ENCODE measurements at places on chromosomes 1 and 21. TPM values are rescaled to one million over a fixed set of nuclear protein-coding genes. Genes with fewer than 3 reads are reported as not detected.

ADORA1 gene
- total RNA-seq: 0.32 TPM

LAMC2 gene
- total RNA-seq: 1.7 TPM

- DNase-seq: no peak
These were observed 469.5 kb upstream of the VAMP3 start for GRCh38 chr1:7301664-7301981.

- DNase-seq: no peak
These were observed 57.5 kb downstream of the KIAA0319L start for GRCh38 chr1:35499652-35500176.

DNA sequence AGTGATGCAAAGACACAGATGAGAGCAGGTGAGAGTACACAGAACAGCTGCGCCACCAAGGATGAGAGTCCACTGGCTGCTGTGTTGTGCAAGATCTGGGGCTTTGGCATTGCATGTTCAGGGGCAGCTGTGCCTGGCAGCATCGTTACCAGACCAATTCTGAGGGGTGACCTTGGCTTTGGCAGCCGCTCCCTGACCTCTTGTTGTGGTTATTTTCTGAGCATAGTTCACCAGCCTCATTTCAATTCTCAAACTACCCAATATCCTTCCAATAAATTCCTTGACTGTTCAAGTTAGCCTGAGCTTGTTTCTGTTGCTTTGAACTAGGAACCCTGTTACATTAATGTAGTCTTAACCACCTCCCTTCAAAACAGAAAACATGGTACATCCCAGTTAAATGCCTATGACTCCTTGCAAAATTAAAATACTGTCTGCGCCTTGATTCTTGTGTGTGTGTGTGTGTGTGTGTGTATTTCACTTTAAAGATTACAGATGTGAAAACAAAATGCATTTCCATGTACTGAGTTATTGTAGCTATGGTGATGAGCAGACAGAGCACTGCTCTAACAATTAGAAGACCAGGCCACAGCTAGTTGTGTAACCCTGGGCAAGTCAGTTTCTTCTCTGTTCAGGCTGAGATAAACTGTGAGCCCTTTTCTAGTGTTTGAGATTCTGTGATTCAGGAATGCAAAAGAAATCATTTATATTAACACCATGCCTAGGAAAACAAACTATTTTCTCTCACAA lies 106.3 kb upstream of the GUCA2B start:
- no peak for DNase-seq

PEF1 gene
- total RNA-seq: 55.5 TPM

SPRR2F gene
- not detected for total RNA-seq

RUNX3 gene
- total RNA-seq: 5.0 TPM

- no peak for DNase-seq
These were observed 7.7 kb downstream of the HSD3B2 start for GRCh38 chr1:119422631-119423030.

GRCh38 chr1:77888081-77888780 lies at the start of gene NEXN:
Gene NEXN, plus strand, starts transcription at chr1:77888624. Its CDS starts 27,483 bp downstream, at chr1:77916107.
- DNase-seq: peak; percentile 94

GRCh38 chr1:233005156-233005555 lies 54.7 kb downstream of the NTPCR start:
- DNase-seq: no peak

NADK gene
- total RNA-seq: 63.5 TPM

DNA sequence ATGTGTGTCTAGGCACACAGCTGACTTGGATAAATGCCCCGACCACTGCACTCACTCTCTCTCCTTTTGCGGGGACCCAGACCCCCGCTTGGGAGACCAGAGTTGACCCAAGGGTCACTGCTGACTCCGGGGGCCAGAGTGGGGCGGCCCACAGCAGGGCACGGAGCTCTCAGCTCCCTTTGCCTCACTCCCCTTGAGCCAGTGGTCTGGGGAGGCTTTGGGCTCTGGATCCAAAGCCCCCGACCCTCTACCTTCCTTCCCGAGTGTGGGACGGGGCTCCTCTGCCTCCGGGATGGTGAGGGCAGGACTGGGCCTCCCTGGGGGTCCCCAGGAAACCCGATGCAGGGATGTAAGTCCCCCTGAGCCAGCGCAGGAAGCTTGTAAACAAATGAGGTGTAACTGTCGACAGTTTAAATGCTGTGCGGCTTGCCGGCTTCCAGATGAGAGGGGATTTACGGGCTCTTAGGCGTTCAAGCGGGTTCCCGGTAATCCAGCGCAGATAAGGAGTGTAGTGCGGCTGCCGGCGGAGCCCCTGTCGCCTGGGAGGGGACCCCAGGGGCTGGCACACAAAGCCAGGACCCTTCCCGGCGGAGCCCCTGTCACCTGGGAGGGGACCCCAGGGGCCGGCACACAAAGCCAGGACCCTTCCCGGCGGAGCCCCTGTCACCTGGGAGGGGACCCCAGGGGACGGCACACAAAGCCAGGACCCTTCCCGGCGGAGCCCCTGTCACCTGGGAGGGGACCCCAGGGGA lies 7.4 kb downstream of the ACTRT2 start:
- DNase-seq: peak; percentile 71

OR2L3 gene
- total RNA-seq: not detected

GRCh38 chr1:93244298-93245069 lies 64.0 kb downstream of the CCDC18 start:
- no peak for DNase-seq

HSD3B1 gene
- not detected for total RNA-seq

- no peak for DNase-seq
These were observed 664 bp downstream of the SLAMF1 start for GRCh38 chr1:160646180-160646579.

DNA sequence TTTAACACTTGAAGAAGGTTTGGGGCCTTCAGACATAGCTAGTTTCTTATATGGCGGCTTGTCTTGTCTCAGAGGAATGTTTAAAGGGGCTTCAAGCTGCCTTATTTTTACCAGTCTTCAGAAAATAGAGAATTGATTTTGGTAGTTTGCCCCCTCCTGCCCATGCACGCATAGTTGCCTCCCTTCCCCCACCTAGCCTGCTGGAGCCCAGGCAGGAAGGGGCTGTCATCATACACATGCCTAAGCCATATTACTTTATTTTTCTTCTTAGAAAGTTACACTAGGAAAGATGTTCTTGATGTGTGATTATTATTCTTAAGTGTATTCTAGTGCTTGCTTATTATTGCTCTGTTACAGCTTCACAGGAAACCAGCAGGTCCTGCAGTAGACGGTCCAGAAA lies 18.3 kb downstream of the PBX1 start:
- no peak for DNase-seq

DNA sequence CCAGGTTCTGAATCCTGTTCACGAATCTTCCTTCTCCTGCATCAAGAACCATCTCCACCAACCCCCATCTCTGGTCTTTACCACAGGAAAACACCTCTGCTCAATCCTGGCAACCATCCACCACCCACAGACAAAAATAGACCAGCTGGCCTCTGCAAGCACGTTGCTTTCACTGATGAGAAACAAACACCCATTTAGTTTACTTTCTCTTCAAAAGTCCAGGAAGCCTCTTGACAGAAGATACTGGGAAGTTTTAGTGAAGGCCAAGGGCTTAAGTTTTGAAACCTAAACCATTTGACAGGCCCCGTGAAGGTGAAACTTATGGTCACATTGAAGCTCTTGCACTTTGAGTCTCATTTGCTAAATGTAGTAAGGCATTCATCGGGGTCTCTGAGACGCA lies 122.6 kb upstream of the PPP2R5A start:
- DNase-seq: no peak

- peak; percentile 86 for DNase-seq
These were observed at the start of gene AVPR1B for GRCh38 chr1:206117151-206117948. Gene AVPR1B, minus strand, starts transcription at chr1:206117388. Its CDS starts 498 bp downstream, at chr1:206116890.

DNA sequence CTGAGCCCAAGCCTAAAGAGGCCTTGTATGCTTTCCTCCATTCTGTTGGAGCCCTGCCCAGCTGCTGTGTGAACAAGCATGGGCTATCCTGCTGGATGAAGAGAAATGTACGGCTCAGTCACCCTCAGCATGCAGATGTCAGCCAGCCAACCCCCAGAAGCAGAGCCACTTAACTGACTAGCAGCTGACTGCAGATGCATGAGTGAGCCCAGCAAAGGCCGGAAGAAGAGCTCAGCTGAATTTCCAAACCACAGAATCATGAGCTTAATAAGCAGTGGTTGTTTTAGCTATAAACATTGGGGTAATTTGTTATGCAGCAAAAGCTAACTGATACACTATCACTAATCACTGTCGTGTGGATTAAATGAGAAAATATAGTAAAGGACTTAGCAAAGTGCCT lies 39.0 kb downstream of the FOXO6 start:
- no peak for DNase-seq

DNA sequence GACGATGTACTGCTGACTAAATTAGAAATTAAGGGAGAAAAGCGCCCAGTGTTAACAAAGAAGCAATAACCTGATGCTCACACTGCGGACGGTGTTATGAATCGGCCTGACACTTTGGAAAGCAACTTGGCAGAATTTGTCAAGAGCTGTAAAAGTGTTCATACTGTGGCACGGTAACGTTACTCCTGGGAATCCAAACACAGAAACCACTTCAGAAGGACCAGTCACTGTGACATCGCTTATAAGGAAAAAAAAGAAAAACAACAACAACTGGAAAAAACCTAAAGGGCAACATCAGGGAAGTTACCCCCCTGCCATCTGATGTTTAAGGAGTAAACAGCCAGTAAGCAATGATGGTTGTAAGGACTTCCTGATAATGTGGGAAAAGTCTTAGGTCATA lies 27.7 kb downstream of the CAPZB start:
- DNase-seq: no peak

OR2T11 gene
- not detected for total RNA-seq

- no peak for DNase-seq
These were observed 246.9 kb upstream of the IRF2BP2 start for GRCh38 chr1:234856845-234857245.

GPR89B gene
- total RNA-seq: 8.5 TPM

- DNase-seq: no peak
These were observed 64.4 kb downstream of the SDCCAG8 start for GRCh38 chr1:243320224-243320623.

DNA sequence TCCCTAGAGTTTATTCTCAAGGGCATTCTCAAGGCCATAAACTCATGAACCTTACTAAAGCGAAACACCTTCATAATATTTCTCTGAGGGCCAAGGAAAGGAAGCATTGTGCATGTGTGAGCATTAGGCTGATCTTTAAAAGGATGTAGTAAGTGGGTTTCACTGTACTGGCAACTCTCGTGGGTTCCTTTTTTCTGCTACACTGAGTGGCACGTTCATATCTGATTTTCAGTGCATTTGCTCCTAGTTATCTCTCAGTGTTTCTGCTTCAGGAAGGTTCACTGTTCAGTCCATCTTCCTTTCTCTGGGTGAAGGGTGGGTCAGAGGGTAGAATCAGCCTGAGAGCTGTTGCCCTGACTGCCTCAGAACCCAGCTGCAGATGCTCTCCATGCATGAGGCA lies 192.8 kb upstream of the ADGRL2 start:
- no peak for DNase-seq

PYHIN1 gene
- 3.4 TPM for total RNA-seq

ATP5PF gene
- 129 TPM for total RNA-seq

DNA sequence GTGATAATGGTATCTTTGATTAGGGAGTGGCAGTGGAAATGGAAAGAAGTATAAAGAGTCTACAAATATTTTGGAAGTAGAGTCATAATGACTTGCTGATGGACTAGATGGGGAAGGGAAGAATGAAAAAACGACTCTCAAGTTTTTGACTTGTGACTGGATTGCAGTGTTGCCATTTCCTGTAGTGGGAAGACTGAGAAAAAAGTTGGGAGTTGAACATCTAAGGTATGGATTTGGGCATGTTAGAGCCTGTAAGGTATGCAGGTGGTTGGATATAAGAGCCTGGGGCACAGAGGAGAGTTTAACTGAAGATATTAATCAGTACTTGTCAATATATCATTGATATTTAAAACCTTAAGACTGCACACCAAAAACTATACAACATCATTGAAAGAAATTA lies 19.4 kb downstream of the DNM3 start:
- no peak for DNase-seq

MPL gene
- 0.90 TPM for total RNA-seq

DNA sequence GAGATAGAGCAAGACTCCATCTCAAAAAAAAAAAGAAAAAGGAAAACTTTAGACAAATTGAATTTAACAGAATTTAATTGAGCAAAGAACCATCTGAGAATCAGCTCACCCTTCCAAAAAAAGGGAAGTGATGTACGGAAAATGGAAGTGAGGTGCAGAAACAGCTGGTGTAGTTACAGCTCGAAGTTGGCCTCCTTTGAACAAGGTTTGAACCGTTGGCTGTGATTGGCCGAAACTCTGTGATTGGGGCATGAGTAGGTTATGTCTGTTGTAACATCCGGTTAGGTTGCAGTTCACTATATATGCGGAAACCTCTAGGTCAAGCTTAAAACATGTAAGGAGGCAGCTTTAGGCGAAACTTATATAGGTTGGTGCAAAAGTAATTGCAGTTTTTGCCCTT lies 97.9 kb upstream of the KIF26B start:
- DNase-seq: no peak

GRCh38 chr1:59173721-59174120 lies 123.2 kb upstream of the FGGY start:
- no peak for DNase-seq

DNA sequence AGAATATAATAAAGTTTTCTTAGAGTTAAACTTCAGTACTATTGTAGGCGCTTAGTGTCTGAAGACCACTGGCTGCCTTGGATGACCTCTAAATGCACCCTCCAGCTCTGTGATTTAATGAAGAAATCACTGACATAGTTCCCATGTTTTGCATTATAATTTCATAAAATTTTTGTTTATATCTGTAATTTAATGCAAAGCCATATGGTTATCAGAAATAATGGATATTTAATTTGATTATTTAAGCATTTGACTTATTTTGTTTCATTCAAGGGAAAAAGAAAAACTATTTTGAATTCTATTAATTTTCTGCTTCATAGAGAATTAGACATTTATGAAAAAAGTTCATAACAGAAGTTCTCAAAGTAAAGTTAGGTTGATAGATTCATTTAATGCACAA lies 18.6 kb downstream of the CRB1 start:
- no peak for DNase-seq

- no peak for DNase-seq
These were observed 1150.9 kb downstream of the MRPL39 start for GRCh38 chr21:24456358-24456757.

- DNase-seq: peak; percentile 97
These were observed 816 bp downstream of the IL6R start for GRCh38 chr1:154405747-154406571.

- DNase-seq: no peak
These were observed 63.4 kb upstream of the L1TD1 start for GRCh38 chr1:62131093-62131725.

RBM11 gene
- 0.46 TPM for total RNA-seq

NCMAP gene
- total RNA-seq: not detected

- peak; percentile 82 for DNase-seq
These were observed 166.8 kb downstream of the HIVEP3 start for GRCh38 chr1:41751804-41752513.

Measured in posterior vena cava (tissue), 2 donors.